ENCODE measurements at places on chromosomes 5 and 9. TPM values are rescaled to one million over a fixed set of nuclear protein-coding genes. Genes with fewer than 3 reads are reported as not detected.

The PRR16 gene
- polyA plus RNA-seq, result 44.6 TPM

The NR2F1 gene
- 90.5 TPM for polyA plus RNA-seq

The TRAF1 gene
- 0.58 TPM for polyA plus RNA-seq

The HMCN2 gene
- not detected for polyA plus RNA-seq

The CBY3 gene
- not detected for polyA plus RNA-seq

The TPPP gene
- polyA plus RNA-seq, result 0.11 TPM

The FCN2 gene
- not detected for polyA plus RNA-seq

The SUSD3 gene
- 0.17 TPM for polyA plus RNA-seq

The ADAMTS13 gene
- 0.45 TPM for polyA plus RNA-seq

The REEP2 gene
- 17.7 TPM for polyA plus RNA-seq

The CCDC192 gene
- not detected for polyA plus RNA-seq

The PAPPA gene
- polyA plus RNA-seq, result 8.8 TPM

The KCNV2 gene
- polyA plus RNA-seq, result not detected

The PCDHA9 gene
- polyA plus RNA-seq, result 0.03 TPM

The MARCOL gene
- not detected for polyA plus RNA-seq

The SNCAIP gene
- 1.3 TPM for polyA plus RNA-seq

The IL7R gene
- 195 TPM for polyA plus RNA-seq

The RGS7BP gene
- 0.20 TPM for polyA plus RNA-seq

All from fibroblast of lung (primary cell).